ENCODE measurements at places on chromosomes 3 and 15.

DNA sequence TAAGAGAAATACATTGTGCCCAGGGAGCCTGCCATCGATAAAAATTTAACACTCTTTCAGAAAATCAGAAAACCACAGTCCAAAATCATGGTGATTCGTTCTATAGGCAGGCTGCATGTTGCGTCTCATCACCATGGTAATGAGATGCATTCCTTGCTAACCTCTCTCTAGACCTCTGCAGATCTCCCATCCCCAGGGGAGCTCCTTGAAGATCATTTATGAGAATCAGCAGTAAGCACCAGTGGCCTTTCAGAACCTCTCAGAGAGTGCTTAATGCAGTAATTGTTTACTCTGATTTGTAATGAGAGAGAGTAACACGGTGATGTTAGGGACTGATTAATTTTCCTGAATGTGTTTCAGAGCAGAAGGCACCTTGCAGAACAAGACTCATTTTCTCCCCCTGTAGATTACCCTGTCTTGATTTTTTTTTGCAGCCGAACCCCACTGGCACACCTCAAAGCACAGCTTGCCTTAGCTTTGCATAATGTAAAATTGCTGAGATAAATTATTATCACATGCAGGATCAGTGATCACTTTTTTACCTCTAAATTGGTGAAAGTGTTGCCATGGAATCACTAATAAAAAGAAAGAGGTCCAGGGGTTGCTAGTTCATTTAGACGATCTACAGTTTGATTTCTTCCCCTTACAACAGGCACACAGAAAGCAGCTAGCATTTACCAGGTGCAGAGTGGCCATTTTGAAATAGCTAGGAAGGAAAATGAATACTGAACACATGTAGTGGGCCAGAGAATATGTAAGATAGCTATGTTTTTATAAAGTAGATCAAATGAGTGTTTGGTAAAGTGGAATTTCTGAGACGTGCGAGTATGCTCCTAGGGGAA is 98.9 kb upstream of the CHL1 start:
- no peak for DNase-seq

- no peak for DNase-seq
Measured at GRCh38 chr3:70580021-70580420, 267.6 kb upstream of the MDFIC2 start.

- no peak for DNase-seq
Measured at GRCh38 chr3:152104847-152105415, 163.8 kb upstream of the MBNL1 start.

GRCh38 chr3:64295594-64295993 is 70.3 kb upstream of the PRICKLE2 start:
- no peak for DNase-seq

DNA sequence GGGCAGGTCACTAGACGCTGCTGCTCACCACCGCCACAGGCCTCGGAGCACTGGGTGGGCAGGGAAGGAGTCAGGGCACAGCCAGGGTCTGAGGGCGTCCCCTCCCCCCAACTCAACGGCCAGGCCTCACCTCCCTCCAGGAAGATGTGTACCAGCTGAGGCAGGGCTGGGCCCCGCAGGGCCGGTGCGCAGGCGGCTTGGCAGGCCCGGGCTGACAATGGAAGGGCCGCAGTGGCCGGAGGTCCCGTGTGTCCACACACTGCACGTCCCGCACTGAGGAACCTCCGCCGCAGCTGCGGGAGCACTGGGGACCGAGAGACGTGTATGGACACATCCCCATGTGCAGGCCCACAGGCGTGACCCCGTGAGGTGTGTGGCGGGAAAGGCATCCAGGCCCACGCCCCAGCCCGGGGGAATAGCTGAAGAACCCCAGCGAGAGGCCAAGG is 47.4 kb downstream of the ADAMTS7 start:
- no peak for DNase-seq

DNA sequence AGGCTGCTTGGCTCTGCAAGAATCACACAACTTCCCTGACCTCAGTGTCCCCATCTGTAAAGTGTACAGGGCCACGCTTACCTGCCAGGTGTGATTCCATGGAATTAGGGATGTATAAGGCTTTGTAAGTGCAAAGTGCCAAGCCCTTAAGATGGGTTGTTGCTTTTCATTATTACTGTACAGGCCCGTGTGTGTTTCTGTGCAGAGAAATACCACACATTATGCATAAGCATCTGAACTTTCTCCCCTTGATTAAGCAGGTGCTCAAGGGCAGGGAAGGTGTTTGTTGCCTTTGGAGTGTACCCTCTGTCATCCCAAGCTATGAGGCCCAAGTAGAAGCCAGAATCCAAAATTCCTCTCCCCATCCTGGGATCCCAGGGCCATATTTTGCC is 13.6 kb upstream of the HRH1 start:
- DNase-seq = no peak

DNA sequence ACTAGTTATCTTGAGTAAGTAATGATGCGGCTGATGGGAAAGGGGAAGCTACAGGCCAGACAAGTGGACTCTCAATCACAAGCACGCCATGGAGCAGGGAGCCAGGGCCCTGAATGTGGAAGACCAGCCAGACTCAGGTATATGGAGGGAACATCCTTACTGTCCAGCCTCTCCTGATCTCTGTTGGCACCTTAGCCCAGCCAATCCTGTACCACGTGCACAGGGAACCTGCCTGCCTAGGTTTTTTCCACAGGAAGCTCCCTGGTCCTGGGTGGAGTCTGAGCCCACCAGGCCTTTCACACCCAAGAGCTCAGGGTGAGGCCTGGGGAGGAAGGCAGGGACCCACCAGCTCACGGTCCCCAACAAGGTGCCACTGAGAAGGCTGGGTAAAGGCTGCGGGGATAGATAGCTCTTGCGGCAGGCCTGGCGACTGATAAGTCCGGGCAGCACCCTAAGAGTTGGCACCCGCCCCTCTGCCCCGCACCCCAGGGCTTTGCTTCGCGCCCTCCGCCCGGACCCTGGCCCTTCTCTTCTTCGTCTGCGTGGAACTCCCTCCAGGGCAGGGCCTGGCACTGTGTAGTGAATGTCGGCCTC is 933 bp upstream of the APEH start:
- no peak for DNase-seq

DNA sequence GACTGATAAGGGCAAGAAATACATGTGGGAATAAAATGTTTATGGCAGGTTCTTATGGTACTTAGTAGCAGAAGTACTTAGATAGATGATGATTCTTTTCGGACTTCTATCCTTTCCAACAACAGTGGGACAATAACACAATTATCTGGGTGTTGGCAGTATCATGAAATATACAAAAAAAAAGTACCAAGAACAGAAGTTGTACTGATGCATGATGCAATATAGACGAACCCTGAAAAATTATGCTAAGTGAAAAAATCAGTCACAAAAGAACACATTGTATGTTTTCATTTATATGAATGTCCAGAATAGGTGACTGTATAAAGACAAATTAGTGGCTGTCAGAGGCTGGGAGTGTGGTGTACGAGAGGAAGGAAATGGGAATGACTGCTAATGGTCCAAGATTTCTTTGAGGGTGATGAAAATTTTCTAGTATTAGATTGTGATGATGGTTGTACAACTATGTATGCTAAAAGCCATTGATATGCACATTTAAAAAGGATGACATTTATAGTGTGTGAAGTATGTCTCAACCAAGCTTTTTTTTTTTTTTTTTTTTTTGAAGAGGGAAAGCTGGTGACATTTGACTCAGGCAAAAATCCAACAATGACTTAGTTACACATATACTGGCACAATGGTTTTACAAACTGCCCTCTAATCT is 20.0 kb downstream of the PDE12 start:
- DNase-seq = no peak

- no peak for DNase-seq
Measured at GRCh38 chr3:5001805-5002173, 22.6 kb downstream of the BHLHE40 start.

DNA sequence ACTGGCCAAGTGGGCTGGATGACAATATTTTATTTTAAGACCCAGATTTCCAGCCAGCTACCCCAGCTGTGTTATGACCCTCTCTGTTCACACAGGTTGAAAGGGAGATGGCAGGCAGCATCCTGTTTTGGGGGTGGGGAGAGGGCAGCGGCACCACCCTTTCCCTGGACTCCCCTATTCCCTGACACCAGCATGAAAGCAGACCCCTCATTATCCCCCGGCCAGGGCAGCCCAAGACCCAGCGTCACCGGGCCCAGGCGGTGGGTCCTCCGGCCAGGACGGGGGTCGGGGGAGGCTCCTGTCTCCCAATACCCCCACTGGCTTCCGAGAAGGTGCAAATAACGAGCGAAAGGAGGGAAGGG is 127.6 kb upstream of the MEF2A start:
- no peak for DNase-seq

- DNase-seq = no peak
Measured at GRCh38 chr3:119342176-119342575, 48.0 kb downstream of the ARHGAP31 start.

DNA sequence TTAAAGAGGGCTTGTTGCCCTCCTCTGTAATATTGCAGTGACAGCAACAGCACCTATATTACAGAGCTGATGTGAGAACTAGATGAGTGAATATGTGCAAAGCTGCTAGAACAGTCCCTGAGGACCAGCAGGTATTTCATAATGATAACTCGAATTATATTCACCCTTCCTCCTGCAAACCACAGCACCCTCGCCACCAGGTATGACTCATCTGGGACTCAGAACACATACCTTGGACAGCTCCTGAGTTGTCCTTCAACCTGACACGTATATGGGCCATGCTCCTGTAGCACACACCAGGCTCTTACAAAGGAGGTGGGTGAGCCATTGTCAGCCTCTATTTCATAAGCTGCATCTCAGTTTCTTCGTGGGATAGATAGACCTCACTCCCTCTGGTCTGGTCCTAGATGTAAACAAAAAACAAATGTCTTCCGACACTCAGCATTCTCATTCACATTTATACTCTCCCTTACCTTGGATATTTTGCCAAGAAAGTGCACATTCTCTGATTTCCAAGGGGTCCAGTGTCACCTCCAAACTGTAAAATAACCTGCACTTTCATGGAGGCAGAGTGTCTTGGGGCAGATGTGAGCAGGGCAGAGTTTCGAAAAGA is 124.5 kb downstream of the TLE3 start:
- DNase-seq = no peak

GRCh38 chr15:71136793-71137518 is 21.7 kb downstream of the THSD4 start:
- DNase-seq = no peak

GRCh38 chr3:35184775-35185174 is 454.6 kb upstream of the ARPP21 start:
- DNase-seq = no peak

DNA sequence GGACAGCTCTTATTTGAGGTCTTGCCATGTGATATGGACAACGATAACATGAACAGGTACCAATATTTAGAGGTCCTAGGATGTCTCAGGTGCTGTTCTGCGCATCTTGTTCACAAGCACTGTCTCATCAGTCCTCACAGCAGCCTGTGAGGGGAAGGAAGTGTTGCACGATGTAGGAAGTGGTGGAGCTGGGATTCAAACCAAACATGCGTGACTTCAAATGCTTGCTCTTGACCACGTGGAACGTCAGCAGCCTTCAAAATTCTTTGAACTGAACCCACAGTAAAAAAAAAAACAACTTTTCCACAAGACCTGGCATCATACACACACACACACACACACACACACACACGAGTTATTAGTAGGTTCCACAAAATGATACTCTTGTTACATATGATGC is 153.4 kb upstream of the SMAD3 start:
- DNase-seq = no peak

GRCh38 chr3:150371741-150372254 is 36.3 kb upstream of the TSC22D2 start:
- no peak for DNase-seq

- DNase-seq = no peak
Measured at GRCh38 chr3:192904632-192905289, 12.9 kb downstream of the MB21D2 start.

DNA sequence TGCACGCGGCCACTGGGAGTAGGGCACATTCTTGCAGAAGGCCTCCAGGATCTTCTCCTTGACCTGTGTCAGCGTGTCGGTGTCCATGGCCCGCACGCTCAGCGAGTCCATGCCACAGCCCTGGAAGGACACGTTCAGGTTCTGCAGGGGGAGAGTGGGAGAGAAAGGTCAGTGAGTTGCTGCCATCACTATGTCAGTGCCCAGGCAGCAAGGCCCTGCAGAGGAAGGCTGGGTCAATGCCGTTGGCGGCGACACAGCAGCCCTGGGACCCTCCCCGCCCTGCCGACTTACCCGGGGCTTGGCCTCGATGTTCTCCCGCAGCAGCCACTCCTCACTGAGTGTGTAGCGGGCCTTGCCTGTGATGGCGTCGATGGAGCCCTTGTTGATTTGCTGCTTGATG is 19.8 kb downstream of the H1-8 start:
- no peak for DNase-seq

DNA sequence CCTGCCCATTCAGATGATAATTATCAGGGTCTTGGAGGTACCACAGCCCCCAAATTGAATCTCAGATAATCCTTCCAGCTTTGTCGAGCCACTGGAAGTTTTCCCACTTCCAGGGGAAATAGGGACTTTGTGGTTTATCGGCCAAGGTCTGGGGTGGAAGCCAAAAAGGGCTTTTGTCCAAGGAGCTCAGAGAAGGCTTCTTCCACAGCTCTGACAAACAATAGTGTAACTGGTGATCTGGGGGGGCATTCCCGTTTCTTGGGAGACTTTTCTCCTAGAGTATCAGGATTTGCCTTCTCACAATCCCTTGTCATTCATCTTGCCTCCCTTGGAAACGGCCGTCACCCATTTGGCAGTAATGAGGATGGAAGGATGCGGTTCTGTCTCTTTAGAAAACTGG is 18.4 kb downstream of the SRGAP3 start:
- no peak for DNase-seq

GRCh38 chr3:114690911-114691310 is 397.1 kb downstream of the TIGIT start:
- DNase-seq = no peak

GRCh38 chr3:23537101-23537551 is 268.6 kb upstream of the UBE2E1 start:
- DNase-seq = no peak

GRCh38 chr15:38708672-38709180 is 144.1 kb upstream of the RASGRP1 start:
- DNase-seq = no peak

- no peak for DNase-seq
Measured at GRCh38 chr15:32677238-32677750, 35.8 kb downstream of the SCG5 start.

DNA sequence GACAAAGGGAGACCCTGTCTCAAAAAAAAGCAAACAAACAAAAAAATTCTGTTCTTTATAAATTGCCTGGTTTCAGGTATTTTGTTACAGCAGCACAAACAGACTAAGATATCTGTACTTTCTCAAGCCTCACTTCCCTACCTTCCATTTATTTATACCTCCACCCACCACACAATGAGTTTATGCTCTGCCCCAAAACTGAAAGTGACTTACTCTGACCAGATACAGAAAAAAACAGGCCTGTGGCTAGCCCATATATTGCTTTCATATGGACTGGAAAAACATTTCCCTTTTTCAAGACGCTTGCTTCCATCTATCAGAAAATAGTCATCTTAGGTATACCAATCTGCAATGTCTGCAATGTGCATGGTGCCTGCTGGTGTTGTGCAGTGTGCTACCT is 8.7 kb upstream of the GPD1L start:
- DNase-seq = no peak

- no peak for DNase-seq
Measured at GRCh38 chr3:132843851-132844553, 121.8 kb upstream of the NPHP3 start.

Measured in stimulated activated CD8-positive, alpha-beta memory T cell treated with anti-CD3 and anti-CD28 coated beads, Interleukin-12 subunit alpha, Interleukin-12 subunit beta, amount 100 ng/mL, for 1 hour (primary cell).